ENCODE measurements at places on chromosomes 1 and 21.

DNA sequence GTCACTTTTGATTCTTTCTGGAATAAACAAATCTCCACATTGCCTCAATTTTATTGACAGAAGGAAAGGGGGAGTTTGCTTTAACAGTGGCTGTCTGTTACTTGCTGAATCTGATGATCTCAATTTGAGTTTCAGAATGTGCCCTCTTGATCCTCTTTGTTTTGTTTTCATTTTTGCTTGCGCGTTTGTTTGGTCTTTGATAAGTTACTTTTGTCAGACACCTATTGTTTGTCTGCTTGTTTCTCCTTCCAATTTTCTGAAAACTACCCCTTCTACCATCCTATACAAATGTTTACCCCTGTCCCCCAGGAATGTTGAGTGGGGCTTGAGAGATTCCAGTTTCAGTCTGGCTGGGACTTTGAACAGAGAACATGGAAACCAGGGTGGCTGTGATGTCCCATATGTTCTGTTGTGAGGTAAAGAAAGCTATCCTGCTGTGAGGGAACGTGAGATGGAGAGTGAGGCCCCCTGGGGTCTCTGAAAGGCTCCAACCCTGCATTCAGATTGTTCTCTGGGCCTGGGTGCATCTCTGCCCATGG, 11.8 kb upstream of the XCL2 start:
- no peak for DNase-seq

GRCh38 chr1:15329104-15329820, 80.4 kb upstream of the EFHD2 start:
- no peak for DNase-seq

GRCh38 chr1:90718411-90719329, 1.6 kb upstream of the BARHL2 start:
- DNase-seq = no peak

DNA sequence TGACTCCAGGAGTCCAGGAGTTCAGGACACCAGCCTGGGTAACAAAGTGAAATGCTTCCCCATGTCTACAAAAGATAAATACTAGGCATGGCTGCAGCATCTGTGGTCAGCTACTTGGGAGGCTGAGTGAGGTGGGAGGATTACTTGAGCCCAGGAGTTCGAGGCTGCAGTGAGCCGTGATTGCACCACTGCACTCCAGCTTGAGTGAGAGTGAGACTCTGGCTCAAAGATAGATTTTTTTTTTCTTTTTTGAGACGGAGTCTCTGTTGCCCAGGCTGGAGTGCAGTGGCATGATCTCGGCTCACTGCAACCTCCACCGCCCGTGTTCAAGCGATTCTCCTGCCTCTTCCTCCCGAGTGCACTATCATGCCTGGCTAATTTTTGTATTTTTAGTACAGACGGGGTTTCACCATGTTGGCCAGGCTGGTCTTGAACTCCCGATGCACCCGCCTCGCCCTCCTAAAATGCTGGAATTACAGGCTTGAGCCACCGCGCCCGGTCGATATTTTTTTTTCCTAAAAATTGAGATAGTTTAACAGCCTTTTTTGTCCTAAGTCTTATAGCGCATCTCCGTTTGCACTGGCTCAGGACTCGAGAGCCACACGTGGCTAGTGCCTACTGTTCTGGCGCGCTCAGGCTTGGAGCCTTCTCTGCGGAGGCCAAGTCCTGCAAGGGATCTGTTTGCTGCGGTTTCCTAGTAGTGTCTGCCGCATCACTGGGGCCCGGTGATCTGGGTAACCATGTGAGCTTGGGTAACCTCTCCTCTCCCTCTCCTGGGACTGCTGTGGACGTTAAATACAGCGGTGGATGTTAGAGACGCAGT, 1.0 kb upstream of the MFN2 start:
- DNase-seq = no peak

DNA sequence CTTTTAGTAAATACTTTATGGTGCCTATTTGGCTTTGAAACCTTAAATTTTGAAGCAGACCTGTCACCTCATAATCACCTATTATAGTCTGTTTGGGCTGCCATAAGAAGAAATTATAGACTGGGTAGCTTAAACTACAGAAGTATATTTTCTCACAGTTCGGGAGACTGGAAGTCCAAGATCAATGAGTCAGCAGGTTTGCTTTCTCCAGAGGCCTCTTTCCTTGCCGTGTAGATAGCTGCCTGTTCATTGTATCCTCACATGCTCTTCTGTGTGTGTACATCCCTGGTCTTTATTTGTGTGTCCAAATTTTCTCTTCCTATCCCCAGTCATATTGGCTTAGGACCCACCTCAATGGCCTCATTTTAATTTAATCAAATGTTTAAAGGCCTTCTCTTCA, 518.2 kb downstream of the ADGRL2 start:
- DNase-seq = no peak

- DNase-seq = no peak
Observed at GRCh38 chr1:68276448-68276847, 44.1 kb upstream of the WLS start.

DNA sequence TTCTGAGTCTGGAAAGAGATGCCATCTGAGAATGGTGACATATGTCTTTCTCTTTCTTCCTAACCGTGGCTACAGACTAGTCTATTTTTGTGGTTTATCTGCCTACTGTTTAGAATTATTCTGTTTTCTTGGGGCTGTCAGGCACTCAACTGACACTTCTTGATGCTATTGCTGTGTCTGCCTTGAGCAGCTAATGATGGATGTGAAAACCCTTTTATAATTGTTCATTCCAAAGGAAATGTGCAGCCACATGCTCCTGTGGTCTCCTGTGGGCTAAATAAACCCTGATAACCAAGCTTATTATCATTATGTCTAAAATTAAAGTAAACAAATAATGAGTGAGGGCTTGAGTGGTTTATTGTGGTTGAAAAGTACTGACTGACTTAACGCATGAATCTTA, 52.7 kb upstream of the CXADR start:
- no peak for DNase-seq

DNA sequence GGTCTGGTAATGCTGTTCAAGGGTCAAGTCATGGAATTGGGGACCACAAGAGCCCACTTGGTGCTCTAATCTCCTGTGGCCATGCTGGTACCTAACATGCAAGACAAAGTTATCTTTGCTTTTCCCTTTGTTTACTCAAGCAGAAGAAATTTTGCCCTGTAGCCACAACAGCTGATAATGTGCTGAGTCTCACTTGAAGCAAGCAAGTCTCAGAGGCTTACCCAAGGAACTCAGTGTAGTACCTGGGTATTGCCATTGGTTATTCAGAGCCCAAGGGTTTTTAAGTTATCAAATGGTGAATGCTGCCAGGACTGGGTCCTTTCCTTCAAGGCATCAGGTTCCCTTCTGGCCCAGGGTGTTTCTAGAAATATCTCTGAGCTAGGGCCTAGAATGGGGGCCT, 198.9 kb upstream of the RNPC3 start:
- DNase-seq = no peak

DNA sequence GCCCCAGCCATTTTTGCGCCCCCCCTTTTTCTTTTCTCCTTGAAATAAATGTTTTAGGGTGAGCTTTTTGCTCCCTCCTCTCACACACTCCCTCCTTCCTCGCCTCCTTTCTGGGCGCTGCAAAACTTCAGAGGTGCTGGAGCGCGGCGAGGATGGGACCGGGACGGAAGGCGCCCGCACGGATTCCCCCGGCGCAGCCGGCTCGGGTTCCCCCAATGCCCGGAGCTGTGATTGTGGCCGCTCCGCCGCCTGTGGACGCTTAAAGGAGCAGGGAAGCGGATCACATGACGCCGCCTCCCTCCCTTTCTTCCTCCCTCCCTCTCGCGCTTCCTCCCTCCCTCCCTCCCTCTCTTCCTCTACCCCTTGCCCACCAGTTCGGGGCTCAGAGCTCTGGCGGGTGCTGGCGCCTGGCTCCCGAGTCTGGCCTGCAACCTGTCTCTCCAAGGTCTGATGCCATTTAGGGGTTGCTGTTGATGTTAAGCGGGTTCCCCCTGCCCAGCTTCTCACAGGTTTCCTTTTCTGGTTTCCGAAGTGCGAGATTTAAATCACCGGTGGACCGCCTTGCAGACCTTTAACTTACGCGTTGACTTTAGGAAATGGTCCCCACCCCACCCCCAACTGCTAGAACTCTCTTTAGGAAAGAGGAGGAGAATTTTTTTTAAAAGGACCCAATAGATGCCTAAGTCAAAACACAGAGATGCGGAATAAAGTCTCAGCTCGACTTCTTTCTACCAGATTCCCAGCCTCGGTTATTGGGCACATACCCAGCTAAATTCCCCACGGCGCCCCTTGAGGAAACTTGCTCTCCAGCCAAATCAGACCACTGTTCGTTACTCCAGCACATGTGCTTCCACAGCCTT, at the start of gene WLS:
WLS (minus strand) TSS at position 235 of the 860 bp plus-strand sequence; CDS start at position 11, 224 bp downstream.
- no peak for DNase-seq

DNA sequence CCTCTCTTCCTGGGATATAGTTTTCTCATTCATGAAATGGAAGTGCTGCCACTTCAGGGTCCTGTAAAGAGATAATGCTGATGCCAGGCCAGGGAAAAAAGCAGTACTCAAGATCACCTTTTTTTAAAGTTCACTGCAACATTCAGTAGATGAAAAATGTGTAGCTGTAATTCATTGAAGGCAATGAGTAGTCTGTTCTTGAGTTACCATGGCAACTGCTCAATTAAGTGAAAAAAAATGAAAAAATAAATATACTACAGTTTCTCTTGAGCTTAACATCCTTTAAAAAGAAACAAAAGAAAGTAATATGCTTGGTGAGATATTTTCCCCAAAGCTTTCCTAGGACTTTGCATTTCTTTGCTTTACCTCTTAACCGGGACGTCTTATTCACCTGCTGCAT, 183.3 kb downstream of the AK5 start:
- no peak for DNase-seq

DNA sequence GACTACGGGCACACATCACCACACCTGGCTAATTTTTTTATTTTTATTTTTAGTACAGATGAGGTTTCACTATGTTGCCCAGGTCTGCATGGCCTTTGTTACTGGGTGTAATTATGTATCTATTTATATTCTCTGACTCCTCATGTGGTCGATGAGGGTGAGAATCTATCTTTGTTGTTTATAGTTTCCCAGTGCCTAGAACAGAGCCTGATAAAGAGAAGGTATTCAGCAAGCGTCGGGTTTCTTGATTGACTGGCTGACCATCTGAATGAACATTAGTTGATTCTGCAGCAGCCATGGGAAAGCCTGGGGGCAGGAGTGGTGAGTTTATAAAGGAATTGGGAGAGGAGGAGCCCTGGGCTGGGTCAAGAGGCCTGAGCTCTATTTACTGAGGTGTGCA, 28.5 kb downstream of the SERINC2 start:
- DNase-seq = no peak

- DNase-seq = no peak
Observed at GRCh38 chr1:112878321-112878720, 77.7 kb downstream of the SLC16A1 start.

- no peak for DNase-seq
Observed at GRCh38 chr1:175173531-175173930, 19.0 kb downstream of the KIAA0040 start.

GRCh38 chr1:88683541-88684481, at the start of gene PKN2:
Gene PKN2 (plus strand): TSS chr1:88684273. CDS start chr1:88684581, 308 bp downstream.
- DNase-seq = peak; percentile 96

DNA sequence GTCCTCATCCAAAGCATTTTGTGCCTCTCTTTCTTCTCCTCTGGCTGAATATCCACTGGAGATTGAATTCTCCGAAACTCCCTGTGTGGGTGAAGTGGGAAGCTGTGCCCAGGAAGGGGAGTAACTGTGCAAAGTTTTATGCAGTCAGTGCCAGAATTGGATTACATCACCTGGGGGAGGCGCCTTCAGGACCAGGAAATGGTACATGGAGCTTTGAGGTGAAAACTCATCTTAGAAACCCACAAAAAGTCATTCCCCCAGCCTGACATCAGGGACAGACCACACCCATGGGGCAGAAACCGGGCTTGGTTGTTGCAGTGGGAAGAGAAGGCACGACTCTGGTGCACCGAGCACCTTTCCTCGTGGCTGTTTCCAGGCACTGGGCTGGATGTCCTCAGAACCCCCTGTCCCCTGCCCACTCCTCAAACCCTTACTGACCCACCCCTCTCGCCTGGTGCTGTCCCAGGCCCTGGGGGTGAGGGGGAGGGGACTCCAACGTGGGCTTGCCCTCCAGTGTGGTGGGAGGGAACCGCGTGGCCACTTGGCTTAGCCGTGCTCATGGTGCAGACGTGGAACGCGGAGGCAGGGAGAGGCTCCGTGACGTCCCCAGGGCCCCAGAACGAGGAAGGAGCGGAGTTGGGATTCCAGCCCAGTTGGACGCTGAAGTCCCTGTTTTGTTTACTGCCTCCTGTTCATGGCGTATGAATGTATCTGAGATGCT, 15.7 kb downstream of the TFF3 start:
- DNase-seq = peak; percentile 21

GRCh38 chr21:33836408-33836807, 79.2 kb downstream of the ATP5PO start:
- no peak for DNase-seq

DNA sequence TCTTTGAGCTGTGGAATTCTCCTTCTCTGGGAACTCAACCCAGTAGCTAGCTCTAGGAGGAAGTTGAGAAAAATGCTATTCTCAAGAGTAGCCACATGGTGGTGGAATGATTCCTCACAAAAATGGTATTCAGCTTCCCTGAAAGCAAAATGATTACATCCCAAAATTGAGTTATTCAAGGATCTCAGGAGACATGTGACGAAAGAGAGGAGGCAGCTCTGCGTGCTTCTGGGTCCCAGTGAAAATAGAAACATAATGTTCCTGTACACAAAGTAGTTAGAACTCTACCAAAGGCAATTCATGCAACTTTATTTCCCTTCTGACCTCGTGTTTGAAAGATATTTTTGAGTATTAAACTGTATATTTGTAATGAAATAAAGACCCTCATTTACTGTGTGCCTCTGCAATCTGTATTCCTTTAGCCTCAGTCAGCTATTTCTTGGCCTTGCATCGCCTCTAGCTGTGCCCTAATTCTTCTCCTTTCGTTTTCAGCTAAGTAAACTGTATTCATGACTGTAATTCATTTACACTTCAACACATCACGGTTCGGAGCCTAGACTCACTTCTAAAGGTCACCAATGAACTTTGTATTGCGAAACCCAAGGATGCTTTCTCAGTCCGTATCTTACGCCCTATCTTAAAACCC, 167.3 kb downstream of the FASLG start:
- DNase-seq = no peak

GRCh38 chr1:90717356-90717664, 208 bp upstream of the BARHL2 start:
- DNase-seq = no peak

DNA sequence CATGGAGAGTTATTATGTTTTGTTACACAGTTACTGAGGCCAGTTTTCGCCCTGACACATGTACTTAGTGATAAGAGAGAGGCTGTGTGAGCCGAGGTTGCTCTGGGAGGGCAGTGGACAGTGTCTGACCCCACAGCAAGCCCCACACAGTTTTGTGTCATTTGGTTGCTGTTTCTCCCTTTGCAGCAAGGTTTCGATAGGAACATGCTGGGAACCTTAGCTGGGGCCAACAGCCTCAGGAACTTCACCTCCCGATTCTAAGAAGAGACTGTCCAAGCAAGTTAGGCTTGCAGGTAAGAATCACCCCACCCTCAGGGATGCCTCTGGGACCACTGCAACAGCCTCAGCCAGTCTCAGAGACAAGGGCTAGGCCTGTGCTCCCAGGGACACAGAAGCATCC, 45.3 kb downstream of the PKP1 start:
- no peak for DNase-seq

DNA sequence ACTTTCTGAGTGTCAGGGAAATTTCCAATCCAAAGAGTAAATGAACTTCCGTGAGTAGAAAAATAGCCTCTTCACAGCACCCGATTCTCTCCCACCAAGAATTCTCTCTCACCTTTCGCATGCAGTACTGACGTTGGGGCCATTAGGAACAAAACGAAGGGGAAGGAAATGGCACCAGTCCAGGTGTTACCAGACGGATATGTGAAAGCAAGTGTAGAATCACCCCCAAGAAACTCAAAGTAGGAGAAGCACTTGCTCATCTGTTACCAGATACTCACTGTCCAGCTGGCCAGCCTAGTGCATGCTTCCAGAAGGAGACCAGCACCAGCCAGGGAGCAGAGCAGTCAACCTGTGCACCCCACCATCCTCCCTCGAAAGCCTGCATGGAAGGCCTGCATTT, 55.1 kb downstream of the ITPKB start:
- no peak for DNase-seq

Measured in stimulated activated CD4-positive, alpha-beta T cell treated with anti-CD3 and anti-CD28 coated beads, Interleukin-2, amount 100 ng/mL, for 24 hours (primary cell).